Activated T-cell treated with anti-CD3 and anti-CD28 coated beads for 1 hour (primary cell): ENCODE measurements at places on chromosomes 3 and 15.

DNA sequence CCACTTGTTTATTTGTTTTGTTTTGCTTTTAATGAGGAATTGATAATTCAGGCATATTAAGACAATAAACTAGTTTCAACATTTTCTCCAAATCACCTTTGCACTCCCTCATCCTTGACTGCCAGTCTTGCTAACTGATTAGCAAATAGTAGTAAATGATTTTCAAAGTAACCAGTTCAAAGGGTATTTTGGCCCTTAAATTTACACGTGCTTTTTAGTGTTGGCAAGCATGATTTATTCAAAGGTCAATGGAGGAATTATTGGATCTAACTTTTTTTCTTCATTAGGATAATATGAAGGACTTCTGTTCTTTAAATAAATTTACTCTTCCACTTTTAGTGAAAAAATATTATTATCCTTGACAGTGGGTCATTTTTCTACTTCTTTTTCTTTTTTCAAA is 53.8 kb downstream of the BCHE start:
- DNase-seq: no peak

DNA sequence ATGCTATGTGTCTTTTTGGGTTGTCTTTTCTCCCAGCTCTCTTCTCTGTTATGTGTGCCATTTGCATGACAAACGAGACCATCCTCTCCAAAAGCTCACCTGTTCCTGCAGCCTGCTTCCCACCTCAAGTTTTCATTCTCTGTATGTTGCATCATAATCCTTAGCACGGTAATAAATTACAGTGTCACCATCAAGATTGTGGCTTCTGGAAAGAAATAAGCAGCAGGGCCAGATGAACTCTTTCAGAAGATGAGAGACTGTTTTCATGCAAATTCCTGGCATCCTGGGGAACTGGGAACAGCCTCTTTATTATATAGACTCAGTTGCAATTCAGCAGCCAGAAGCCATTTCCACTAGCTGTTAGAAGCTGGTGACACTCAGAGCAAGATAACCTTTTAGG is 436.7 kb downstream of the EPHB1 start:
- DNase-seq: no peak

DNA sequence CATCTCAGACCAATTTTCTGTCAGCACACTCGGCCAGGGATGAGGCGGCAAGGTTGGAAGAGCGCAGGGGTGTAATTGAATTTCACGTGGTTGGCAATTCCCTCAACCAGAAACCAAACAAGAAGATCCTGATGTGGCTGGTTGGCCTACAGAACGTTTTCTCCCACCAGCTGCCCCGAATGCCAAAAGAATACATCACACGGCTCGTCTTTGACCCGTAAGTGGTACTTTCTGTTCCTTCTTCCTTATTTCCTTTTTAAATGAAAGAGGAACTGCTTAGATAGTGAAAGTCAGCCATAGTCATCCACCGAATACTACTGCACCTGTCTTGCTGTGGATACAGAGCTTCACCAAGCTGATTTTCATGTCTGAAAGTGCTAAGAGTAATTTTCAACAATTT is 60.1 kb downstream of the SGO1 start:
- DNase-seq: no peak

DNA sequence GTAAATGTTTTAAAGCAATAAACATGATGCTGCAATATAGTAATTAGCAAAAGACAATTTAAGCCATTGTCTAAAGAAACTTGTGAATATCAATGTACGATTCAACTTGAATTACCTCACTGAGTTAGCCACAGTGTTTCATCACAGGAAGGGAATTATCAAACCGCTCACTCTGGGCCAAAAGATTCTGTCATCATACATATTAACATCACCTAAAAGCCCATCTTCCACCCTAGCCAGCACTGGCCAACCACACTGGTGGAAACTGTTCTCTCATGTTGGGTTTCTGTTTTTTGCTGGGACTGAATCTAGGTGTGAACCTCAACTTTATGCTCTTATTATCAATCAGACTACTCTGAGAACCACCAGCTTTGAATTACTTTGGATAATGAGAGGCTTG is 497.7 kb upstream of the THBS1 start:
- no peak for DNase-seq

DNA sequence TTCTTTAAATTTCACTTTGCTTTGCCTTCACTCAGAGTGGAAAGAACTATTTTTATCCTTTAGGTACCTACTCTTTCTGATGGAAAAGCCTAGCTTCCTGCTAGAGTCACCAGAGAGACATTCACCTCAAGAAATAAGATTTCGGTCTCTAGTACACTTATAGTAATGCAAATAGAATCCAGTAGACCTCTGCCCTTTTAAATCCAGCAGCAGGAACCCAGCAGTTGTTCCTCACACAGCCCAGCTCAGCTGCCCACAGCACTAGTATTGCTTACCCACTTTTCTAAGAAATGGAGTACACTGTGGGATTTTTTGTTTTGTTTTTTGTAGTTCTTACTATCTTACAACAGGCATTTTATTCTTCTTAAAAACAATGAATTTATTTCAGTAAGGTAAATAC is 497.0 kb upstream of the CCDC54 start:
- DNase-seq: no peak

DNA sequence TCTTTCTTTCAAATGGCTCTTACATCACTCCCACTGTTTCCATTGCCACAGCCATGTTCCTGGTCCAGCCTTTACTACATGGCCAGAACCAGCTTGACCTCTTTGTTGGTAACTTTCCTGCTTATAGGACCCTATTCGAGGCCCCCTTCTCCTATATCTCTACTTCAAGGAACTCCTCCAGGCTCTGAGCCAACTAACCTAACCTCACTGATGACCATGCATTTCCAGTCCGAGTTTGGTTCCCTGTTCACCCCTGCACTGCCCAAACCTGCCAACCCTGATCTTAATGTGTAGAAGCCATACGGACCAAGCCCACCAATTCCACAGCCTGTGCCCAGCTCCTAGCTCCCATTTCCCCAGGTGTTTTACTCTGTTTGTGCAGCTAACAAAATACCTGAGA is 38.4 kb upstream of the TIPARP start:
- no peak for DNase-seq

DNA sequence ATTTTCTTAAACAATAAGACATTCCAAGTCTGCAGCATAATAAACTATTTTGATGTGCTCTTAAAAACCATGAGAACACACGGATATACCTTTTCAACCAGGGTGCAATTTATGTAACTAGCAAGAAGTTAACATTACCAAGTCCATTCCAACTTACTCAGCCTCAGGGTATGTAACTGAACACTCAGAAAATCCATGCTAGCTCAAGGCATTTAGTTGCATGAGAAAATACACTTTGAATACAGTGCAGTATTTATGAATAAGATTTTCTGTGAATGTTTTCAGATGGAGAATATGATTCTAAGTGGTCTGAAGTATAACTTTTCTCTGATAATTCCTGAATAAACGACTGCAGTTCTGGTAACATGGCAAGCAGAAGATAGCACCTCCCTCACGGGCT is 124.3 kb downstream of the SNRK start:
- DNase-seq: no peak
